CD4-positive, alpha-beta T cell treated with Interleukin-10 for 1 hour (primary cell): ENCODE measurements at places on chromosomes 1 and 21.
A peak's percentile ranks its signal among the peaks of the same experiment; 100 is the strongest.

GRCh38 chr1:234106032-234106431, 201.6 kb downstream of the SLC35F3 start:
- DNase-seq, result no peak

DNA sequence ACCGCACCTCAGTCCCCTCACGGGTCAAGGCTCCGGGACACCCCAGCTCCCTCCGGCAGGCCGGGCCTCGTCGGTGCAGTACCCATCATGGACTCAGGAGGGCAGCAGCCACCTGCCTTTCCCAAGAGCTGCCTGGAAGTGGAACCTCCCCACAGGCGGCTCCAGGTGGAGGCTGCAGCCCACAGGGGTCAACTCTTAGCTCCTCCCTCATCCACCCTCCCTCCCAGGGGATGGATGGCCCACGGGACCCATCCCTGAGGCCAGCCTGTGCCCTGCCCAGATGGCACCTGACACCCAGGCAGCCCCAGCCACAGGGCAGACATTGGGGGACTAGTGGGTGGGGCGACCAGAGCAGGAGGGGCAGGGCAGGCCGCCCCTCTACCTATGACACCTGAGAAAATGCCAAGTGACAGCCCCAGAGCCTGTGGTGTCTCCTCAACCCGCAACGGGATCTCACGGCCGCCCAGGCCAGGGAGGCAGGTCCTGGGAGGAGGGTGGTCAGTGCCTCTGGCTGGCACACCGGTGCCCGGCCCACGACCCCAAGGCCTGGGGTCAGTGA, 1.2 kb upstream of the ARHGEF16 start:
- DNase-seq, result peak; percentile 76

- no peak for DNase-seq
These were observed 15.8 kb upstream of the SLC25A44 start for GRCh38 chr1:156177919-156178654.

DNA sequence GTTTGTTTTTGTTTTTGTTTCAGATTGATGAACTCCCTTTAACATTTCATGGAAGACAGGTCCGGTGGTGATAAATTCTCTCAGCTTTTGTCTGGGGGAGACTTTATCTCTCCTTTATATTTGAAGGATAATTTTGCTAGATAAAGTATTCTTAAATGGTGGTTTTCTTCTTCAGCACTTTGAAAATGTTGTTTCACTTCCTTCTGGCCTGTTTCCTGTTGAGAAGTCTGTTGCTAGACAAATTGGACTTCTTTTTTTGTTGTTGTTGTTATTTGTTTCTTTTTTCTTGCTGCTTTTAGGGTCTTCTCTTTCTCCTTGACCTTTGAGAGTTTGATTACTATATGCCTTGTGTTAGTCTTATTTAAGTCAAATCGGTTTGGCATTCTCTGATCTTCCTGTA, 50.8 kb downstream of the CRP start:
- DNase-seq, result no peak

DNA sequence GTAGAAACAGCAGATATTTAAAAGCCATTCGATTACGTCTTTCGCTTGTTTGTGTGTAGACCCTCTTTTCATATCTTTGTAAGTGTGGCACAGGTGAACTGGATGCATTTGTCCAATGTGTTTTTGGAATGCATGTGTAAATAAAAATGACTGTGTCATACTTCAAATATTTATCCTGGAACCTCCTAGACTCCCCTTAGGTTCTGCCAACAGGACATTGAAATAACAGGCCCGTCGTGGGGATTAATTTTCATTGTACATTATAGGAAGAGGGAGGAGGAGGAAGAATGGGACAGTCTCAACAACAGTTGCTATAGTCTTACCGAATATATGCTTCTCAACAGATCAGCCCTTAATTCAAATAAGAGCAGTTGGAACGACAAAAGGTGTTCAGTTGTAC, 95.8 kb downstream of the PRKAB2 start:
- DNase-seq, result no peak

DNA sequence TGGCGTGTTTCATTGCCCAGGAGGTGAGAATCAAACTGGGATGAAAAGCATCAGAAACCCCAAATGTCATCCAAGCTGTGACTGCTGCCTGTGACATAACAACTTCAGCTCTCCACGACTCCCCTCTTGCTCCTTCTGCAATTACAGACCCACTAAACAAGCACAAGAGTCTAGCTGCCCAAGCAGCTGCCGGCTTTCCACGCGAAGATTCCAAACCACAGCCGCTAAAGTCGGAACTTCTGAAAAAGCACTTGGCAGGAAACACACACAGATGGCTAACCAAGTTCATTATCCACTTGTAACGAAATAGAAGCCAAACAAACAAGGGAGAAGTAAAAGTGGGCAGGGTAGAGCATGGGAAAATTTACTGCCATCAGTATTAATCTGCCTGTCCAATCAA, 198.1 kb downstream of the SLC35F3 start:
- no peak for DNase-seq

DNA sequence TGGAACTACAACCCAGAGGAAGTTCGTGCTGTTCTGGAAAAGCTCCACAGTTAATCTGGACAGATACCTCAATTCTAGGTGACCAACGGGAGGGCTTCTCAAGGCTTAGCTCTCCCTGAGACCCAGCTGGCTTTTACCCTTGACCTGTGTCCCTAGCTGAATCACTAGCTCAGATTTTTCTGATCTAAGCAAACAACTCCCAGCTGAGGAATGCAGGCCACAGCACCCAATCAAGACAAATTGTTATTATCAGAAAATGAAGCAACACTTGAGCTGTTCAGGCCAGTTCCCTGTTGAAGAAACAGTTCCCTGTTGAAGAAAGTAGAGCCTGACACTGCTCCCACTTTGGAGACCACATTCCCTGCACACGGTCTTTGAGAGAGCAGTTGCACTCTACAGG, 16.0 kb downstream of the DIO1 start:
- no peak for DNase-seq

GRCh38 chr1:36885540-36886357, 148.6 kb downstream of the GRIK3 start:
- no peak for DNase-seq

GRCh38 chr21:17786851-17787181, 32.3 kb downstream of the C21orf91 start:
- no peak for DNase-seq

DNA sequence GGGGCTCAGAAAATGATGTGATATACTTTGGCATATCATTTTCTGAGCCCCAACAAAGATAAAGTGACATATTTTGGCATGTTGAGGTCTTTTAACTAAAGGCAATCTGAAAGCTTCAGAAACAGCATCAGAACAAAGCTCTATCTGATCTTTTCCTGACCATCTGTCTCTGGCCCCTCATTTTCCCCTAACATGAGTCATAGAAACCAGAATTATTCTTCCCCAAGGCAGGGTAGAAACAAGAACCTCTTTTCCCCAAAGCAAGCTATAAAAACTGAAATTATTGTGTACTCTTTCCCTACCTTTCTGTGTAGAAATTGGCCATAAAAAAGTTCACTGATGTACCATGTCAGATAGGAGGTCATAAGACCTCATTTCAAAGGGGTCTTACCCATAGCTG, 48.7 kb upstream of the PLA2G4A start:
- no peak for DNase-seq

GRCh38 chr1:10717296-10718082, 79.0 kb downstream of the CASZ1 start:
- DNase-seq, result no peak

- no peak for DNase-seq
These were observed 53.9 kb downstream of the LAMC1 start for GRCh38 chr1:183077097-183077496.

DNA sequence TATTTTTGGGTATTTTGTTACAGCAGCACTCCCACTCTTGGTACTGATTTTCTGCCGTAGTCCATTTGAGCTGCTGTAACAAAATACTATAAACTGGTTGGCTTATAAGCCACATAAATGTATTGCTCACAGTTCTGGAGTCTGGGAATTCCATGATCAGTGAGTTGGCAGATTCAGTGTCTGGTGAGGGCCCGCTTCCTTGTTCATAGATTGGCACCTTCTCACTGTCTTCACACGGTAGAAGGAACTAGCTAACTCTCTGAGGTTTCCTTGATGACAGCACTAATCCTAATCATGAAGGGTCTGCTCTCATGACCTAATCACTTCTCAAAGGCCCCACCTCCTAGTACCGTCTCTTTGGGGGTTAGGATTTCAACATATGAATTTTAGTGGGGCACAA, 85.2 kb downstream of the HHAT start:
- no peak for DNase-seq

GRCh38 chr1:54869173-54869851, 17.7 kb downstream of the DHCR24 start:
- no peak for DNase-seq

DNA sequence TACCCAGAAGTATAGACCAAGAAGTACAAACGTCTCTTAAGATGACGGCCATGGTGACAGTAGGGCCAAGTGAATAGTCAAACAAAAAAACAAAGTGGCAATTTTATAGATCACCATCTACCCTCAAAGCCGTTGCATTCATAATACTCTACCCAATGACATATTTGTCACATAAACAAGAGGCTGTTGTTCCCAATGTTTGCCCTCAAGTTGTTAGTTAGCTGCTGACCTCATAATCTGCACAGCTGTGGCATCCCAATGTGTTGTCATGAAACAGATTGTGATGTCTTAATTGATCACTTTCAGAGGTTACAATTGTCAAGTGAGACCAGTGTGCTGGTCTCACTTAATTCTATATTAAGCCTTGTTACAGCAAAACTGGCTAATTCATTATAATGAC, 333.8 kb downstream of the ST6GALNAC3 start:
- DNase-seq, result no peak

GRCh38 chr1:27113861-27114260, 41.1 kb downstream of the SLC9A1 start:
- no peak for DNase-seq

- DNase-seq, result no peak
These were observed 115.2 kb downstream of the TGFBR3 start for GRCh38 chr1:91770667-91771268.

DNA sequence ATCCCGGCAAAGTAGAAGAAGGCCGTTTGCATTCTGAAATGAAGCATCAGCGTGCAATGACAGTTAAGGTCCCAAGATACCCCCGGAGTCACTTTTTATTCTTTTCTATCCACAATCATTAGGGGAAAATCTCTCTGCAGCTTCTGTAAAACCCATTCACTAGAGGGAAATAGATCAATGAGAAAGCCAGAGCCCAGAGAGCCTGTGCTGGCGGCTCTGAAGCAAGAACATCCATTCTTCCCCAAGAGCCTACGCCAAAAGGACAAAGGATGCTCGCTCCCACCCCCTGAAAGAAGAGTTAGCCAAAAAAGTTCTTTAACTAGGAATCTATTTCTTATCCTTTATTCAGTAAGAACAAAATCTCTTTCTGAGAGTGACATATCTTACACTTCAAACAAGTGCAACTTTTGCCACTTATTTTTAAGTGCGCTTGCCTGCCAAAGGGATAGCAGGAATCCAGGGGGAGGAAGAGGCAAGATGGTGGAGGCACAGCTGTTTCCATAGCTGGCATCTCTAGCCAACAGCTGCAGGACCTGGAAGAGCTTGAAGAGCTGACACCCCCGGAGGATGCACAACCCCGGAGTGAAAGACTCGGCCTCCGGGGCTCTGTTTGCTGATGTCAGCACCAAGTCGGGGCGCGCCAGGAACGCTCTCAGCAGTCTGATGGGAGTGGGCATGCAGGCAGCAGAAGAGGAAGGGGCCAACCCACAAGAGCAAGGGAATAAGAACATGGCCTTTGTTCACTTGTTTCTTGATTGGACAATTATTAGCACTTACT, 68.7 kb downstream of the KCNN3 start:
- no peak for DNase-seq

DNA sequence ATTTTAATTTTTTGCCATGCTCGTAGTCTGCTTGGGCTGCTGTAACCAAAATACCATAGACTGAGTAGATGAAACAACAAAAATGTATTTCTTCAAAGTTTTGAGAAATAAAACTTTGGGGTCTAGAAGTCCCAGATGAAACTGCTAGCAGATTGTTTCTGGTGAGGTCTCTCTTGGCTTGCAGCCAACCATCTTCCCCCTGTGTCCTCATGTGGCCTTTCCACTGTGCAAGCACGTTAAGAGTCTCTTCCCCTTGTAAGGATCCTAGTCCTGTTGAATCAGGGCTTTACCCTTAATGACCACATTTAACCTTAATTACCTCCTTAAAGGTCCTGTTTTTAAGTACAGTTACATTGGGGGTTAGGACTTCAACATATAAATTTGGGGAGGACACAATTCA, 86.6 kb downstream of the PTBP2 start:
- DNase-seq, result no peak

- DNase-seq, result no peak
These were observed 212.6 kb upstream of the VAMP3 start for GRCh38 chr1:7558481-7558880.

DNA sequence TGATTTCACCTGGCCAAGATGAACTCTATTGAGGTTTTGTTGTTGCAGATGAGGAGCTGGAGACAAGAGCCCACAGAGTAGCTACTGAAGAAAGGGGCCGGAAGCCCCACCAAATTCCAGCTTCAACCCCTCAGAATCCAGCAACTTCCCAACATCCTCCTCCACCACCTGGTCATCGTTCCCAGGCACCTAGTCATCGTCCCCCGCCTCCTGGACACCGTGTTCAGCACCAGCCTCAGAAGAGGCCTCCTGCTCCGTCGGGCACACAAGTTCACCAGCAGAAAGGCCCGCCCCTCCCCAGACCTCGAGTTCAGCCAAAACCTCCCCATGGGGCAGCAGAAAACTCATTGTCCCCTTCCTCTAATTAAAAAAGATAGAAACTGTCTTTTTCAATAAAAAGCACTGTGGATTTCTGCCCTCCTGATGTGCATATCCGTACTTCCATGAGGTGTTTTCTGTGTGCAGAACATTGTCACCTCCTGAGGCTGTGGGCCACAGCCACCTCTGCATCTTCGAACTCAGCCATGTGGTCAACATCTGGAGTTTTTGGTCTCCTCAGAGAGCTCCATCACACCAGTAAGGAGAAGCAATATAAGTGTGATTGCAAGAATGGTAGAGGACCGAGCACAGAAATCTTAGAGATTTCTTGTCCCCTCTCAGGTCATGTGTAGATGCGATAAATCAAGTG, 14.3 kb downstream of the CD2 start:
- DNase-seq, result no peak

GRCh38 chr1:247642742-247643141, 36.8 kb downstream of the OR13G1 start:
- no peak for DNase-seq

DNA sequence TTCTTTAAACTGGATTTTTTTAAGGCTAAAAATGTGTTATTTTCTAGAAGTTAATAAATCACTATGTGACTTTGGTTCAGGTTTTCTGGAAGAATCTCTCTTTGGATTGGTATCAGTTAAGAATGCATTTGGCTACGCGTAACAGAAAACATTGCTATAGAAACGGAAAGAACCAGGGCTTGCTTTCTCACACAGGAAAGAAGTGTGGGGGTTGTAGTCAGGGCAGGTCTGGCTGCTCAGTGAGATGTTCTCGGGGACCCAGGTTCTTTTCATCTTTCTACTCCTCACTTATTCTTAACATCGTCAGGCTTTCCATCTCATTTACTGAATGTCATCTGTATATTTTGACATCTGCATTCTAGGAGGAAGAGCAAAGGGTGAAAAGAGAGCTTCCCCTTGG, 191.4 kb downstream of the ZBTB18 start:
- DNase-seq, result no peak

- DNase-seq, result no peak
These were observed 2.4 kb upstream of the PIK3R3 start for GRCh38 chr1:46134660-46135331.
